ENCODE measurements at places on chromosomes 16 and 17.

GRCh38 chr17:64091116-64091515 is 38.8 kb downstream of the ERN1 start:
- no peak for DNase-seq

DNA sequence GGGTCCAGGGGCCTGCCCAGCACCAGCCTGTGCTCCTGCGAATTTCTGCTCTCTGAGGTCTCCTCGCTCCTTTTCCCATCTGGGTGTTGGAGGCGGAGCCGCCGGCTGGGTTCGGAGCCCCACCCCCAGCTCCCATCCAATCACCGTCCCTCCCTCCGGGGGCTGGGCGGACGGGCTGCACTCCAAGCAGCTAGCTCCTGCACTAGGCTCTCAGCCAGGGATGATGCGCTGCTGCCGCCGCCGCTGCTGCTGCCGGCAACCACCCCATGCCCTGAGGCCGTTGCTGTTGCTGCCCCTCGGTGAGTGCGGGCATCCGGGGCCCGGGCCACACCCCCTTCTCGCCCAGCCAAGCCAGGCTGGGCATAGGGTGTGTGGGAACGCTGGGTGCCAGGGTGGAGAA is at the start of gene NRN1L:
Gene NRN1L, plus strand, starts transcription at position 202 of the 400 bp plus-strand sequence. Its CDS starts 19 bp downstream, at position 221.
- DNase-seq, result peak; percentile 87

GRCh38 chr17:7503521-7503920 is 19.4 kb downstream of the POLR2A start:
- no peak for DNase-seq

DNA sequence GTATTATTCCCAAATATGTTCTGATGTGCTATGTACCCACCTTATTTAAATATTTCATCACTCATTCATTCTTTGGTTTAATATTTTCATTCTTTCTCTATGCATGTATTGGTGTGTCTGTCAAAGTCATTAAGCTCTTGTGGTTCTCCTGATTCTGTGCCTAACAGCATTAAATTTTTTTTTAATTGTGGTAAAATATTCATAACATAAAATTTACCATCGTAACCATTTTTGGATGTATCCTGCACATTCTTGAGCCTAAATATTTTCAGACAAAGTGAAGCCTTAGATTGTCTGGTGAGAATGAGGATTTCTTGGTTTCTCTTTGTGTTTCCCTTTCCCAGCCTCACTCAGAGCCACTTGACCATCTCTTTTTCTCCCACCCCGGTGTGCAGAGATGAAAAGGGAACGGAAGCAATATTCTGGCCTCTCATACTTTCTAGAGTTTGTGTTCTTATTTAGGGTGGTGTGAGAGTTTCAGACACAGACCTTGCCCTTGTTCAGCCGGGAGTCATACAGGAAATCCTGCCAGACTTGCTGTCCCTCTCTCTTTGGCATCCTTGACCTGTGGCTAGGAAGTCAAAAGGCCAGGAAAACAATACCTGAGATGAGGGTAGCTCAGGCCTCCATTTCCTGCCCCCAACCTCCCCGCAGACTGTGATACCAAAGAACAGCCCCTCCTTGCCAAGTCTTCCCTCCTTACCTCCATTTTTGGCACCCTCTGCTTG is 4.9 kb downstream of the CCL5 start:
- no peak for DNase-seq

DNA sequence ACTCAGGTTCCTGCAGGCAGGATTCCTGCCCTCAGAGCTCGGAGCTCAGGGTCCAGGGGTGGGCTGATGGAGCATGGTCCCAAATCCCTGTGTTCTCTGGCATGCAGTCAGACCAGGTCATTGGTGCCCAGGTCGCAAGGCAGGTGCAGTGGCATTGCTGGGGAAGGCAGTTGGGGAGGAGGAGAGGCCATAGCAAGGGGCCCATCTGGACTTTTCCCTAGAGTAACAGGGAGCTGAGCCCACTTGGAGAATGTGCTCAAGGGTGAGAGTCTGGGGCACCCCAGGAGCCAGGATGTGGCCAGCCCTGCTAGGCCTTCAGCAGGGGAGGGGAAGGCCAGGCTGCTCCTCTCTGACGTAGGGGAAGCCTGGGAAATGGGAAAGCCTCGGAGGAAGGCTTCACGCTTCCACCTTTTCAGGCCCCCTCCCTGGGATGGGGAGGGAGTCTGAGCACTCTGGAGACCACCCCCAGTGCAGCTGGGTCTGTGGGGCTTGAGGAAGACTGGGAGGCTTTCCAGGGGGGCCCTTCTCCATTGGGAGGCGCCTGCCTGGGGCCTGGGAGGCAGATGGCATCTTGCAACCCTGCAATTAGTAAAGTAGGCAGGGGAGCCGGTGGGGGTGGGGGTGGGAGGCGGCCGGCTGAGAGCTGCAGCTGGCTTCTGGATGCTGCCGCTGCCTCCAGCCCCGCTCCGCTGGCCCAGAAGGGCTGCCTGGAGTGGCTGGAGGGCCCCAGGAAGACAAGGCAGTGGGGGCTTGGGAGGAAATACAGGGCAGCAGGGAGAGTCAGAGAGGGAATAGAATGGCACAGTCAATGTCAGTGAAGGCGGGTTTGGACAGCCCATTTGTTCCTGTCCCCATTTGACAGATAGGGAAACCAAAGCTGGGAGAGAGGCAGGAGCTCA is 21.1 kb upstream of the DOK4 start:
- no peak for DNase-seq

DNA sequence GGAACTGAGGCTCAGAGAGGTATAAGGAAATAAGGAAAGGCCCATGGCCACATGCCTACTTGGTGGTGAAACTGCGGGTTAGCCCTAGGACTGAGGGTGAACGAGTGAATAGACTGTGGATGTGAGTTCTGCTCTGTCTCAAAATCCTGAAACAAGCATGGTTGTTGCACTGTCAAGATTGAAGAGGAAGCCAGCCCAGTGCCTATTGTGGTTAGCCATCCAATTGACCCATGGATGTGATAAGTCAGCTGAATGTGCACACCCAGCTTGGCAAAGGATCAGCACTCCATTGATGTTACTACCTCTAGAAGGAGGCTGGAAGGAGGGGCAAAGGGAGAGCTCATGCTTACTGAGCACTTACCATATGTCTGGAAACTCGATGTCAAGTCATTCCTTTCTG is 4.5 kb downstream of the TMEM114 start:
- no peak for DNase-seq

DNA sequence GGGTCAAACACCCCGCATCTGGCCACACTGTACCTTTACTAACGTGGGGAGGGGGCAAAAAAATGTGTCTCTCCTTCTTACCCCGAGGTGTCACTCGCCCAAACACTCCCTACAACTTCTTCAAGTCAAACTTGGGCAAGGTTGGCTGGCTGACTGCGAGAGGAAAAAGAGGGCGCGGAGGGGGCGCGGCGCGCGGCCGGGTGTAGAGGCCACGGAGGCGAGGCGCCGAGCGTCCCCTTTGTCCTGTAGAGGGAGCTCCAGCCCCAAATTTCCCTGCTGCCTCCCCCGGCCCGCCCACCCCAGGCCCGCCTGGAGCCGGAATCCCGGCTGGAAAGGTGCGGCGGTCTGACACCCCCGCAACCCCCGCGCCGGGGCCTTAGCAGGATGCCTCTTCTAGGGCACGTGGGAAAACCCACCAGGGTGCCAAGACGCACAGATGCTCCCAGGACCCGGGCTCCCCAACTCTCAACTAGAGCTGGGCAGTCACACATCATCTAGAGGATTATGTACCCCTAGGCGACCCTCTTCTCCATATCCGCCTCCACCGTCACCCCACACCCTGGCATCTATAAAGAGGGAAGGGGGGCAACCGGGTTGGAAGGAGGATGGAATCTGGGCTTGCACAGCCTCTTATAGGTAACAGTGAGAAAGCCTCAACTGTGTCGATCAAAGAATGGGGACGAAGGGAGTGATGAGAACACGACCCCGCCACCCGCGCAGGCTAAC is 4.2 kb downstream of the IRX3 start:
- peak; percentile 64 for DNase-seq

GRCh38 chr17:1485423-1486376 is 6.8 kb downstream of the MYO1C start:
- peak; percentile 74 for DNase-seq

DNA sequence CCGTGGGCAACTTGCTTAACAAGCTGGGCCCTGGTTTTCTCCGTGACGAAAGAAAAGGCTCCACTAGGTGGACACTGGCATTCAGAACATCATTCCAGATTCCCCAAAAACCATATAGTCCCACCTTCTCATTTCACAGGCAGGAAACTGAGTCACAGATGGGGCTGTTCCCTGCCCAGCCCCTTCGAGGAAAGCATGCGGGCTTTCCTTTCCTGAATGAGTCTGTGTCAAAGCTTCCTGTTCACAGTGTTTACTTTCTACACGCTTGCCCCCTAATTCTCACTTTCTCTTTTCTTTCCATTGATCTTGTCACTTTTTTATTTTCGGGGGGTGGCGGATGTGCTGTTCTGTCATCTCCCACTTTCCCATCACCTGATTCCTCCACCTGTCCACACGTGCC is 10.3 kb upstream of the LGALS9 start:
- DNase-seq, result no peak

DNA sequence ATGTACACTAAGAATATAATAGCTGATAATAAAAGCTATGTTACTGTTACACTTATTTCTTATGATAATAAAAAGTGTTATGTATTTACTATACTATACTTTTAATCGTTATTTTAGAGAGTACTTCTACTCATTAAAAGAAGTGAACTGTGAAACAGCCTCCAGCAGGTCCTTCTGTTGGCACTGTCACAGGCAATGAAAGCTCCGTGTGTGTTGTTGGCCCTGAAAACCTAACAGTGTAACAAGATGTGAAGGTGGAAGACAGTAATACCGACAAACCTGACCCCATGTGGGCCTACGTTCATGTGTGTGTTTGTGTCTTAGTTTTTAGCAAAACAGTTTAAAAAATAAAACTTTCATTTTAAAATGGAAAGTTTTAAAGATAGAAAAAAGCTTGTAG is 91.8 kb downstream of the STH start:
- no peak for DNase-seq

DNA sequence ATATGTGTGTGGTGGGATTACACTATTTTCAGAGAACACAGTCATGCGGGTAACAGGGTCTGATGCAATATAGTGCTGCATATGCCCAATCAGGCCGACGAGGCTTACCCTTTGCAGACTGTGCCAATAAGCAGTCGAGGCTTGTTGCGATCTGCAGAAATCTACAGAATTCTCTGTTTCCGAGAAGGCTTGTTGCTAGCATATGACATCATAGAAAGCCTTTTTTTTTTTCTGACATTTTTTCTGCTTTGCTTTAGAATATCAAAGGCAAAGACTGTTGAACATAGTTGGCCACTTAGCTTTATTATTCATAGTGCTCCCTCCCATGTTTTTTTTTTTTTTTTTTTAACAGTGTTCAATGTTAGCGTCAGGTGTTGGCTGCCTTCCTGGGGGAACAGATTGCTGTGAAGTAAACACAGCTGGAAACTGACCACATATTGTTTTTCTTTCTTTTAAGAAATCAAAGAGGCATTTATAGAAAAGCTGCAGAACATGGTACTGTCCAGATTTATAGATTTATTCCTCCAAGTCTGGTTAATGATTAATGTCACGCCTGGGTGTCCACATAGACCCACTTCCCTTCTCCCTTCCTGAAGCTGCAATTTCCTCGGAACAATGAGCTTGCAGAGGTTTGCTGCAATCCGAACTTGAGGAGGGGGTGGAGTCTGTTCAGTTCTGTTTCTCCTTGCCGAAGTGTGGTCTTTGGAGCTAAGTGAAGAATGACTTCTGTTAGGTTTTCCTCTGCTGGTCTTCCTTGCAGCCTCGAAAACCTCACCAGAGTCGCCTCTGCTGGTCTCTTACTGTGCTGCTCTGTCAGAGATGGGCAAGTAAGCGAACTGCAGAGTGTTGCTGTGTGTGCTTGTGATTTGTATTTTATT is 87.3 kb downstream of the MAP2K6 start:
- peak; percentile 72 for DNase-seq

DNA sequence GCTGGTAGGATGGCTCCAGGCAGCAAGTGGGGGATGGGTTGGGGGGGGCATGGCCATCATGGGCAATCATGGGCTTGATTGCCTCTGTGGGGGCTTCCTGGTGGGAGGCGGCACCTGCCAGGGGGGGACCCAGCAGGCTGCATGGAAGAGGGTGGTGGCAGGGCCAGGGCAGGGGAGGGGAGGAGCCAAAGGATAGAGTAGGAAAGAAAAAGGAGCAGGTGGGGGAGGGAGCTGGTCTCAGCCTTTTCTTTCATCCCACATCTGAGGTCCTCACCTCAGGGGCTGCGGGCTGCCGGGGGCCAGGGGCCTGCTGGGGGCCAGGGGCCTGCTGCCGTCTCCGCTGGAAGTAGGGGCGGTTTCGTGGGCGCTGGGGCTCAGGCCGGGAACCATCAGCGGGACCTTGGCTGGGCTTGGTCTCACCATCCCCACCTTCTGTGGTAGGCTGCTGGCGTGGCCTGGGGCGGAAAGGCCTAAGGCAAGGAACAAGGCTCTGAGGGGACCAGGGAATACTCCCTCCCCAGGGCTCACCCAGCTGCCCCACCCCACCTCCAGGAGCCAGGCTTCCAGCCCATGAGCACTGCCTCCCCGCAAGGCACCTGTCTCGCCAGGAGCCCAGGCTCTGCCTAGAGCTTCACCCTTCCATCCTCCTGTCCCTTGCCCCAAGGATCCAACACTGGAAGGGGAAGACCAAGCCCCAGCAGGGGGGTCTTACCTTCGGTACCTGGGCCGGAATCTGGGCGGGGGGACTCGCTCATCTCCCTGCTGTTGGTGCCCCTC is 5.0 kb downstream of the YBX2 start:
- no peak for DNase-seq

GRCh38 chr16:85900027-85900792 is 1.2 kb downstream of the IRF8 start:
- no peak for DNase-seq

DNA sequence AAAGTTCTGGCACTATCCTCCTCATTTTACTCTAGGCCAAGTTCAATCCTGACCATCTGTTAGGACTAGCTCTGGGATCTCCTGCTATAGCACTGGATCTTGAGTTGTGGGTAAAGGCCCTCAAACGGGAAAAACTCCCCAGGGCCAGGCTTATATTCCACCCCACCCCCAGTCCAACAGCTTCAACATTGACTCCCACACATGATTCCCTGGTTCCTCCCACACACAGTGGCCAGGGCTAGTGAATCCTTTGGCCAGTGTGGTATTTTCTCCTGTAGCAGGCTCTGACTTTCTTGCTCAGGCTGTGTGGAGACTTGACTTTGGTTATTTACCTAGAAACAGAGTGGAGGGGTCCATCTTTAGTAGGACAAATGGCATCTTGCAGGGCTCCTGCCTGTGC is 10.3 kb upstream of the AKAP10 start:
- no peak for DNase-seq

GRCh38 chr17:67322042-67322787 is 44.2 kb downstream of the PSMD12 start:
- DNase-seq, result no peak

All from fibroblast of skin of right quadriceps (primary cell).